Stomach (tissue), 19 donors: ENCODE measurements at places on chromosomes 5 and 9.

GRCh38 chr9:123419091-123419490 is 63.1 kb downstream of the CRB2 start:
- DNase-seq: no peak

DNA sequence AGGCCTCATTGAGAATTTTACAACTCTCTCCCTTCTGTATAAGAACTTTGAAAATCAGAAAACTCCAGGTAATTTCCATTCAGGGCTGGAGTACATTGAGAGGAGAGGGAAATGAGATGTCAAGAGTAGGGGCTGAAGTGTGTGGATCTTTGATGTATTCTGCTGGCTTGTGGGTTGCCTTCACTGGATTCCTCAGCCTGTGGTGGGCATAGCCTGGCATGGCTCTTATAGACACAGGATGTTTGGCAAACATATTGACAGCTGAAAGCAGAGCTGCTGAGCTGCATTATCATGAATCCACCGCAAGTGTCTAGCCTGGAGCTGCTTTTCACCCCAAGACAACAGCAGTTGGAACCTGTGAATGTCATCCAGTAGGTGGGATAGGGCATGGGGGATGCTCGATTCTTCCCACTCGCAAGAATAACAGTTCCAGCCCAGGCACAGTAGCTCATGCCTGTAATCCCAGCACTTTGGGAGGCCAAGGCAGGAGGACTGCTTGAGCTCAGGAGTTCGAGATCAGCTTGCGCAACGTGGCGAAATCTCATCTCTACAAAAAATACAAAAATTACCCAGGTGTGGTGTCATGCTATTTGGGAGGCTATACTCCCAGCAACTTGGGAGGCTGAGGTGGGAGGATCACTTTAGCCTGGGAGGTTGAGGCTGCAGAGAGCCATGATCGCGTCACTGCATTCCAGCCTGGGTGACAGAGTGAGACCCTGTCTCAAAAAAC is 36.0 kb upstream of the TTC23L start:
- no peak for DNase-seq

DNA sequence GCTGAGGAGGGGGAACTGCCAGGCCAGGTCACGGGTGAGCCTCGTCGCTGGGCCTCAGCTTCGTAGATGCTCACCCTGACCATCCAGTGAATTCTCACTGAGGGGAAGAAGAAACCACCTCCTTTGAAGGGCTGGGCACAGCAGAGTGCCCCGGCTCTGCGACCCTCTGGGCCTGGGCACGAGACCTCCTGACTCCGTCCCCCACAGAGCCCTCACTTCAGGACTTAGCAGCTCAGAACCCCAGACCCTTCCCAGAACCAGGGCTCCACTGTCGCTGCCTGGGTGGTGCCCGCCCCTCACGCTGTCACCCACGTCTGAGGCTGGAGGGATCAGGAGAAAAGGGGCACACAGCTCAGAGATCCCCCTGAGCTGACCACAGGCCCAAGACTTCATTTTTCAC is 34.3 kb upstream of the TMEM250 start:
- DNase-seq: no peak

- no peak for DNase-seq
Measured at GRCh38 chr5:98101131-98101530, 672.3 kb upstream of the RGMB start.

DNA sequence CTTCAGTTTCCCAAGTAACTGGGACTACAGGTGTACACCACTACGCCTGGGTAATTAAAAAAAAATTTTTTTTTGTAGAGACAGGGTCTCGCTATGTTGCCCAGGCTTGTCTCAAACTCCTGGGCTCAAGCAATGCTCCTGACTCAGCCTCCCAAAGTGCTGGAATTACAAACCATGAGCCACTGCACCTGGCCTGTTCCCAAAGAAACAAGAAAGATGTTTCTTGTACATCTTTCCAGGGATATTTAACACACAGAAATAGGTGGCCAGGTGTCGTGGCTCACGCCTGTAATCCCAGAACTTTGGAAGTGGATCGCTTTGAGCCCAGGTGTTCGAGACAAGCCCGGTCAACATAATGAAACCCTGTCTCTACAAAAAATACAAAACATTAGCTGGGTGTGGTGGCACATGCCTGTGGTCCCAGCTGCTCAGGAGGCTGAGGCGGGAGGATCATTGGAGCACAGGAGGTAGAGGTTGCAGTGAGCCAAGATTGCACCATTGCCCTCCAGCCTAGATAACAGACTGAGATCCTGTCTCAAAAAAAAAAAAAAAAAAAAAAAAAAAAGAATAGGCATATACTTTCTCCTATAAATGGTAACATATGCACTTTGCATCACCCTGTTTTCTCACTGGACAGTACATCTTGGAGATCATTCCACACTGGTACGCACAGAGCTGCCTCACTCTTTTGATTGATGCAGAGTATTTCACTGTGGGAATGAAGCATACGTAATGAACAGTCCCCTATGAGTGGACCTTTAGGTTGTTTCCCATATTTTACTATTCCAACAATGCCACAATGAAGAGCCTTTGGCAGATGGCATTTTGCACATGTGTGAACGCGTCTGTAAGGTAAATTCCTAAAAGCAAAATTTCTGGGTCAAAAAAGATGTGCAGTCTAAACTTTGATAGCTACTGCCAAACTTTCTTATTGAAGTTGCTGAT is 2.0 kb upstream of the GRHPR start:
- DNase-seq: no peak

- no peak for DNase-seq
Measured at GRCh38 chr5:93226202-93226735, 354.8 kb downstream of the NR2F1-AS1 start.
